DMS79 (cell line): ENCODE measurements at places on chromosomes 4 and X.

- no peak for DNase-seq
Measured at GRCh38 chr4:44756559-44756958, 30.2 kb upstream of the GNPDA2 start.

GRCh38 chr4:58553679-58554078 lies 1443.5 kb upstream of the IGFBP7 start:
- DNase-seq = no peak

- no peak for DNase-seq
Measured at GRCh38 chr4:4377732-4378460, 9.0 kb upstream of the NSG1 start.

- DNase-seq = no peak
Measured at GRCh38 chrX:106144755-106145639, 23.1 kb upstream of the PWWP3B start.

DNA sequence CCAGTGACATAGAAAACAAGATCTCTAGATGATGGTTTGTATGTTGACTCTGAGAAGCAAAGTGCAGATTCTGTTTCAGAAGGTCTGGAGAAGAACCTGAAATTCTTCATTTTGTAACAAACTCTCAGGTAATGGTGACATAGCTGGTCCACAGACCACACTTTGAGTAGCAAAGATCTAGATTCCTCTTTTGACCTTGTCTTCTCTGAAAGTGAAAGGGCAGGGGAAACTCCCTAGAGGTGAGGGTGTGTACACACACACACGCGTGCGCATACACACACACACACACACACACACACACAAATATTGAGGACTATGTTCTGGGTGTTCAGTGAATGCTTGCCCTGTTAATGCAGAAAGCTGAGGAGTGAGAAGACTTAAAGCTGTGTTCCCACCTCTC lies 110.1 kb downstream of the NHSL2 start:
- no peak for DNase-seq
